ENCODE measurements at places on chromosomes 5 and 9. TPM values are rescaled to one million over a fixed set of nuclear protein-coding genes. Genes with fewer than 3 reads are reported as not detected.

GRCh38 chr5:149036168-149036567, 26.7 kb downstream of the SH3TC2 start:
- H3K27me3 ChIP-seq, result peaks cover 11% of the 10 kb centered on the region
- H3K27ac ChIP-seq, result no peak overlapping the region
- peaks cover 18% of the 10 kb centered on the region for H3K4me1 ChIP-seq
- H3K36me3 ChIP-seq, result no peaks in the 10 kb centered on the region
- no peak for DNase-seq

- no peaks in the 10 kb centered on the region for H3K4me1 ChIP-seq
- H3K27me3 ChIP-seq, result no peaks in the 10 kb centered on the region
- H3K36me3 ChIP-seq, result no peaks in the 10 kb centered on the region
- DNase-seq, result no peak
- no peak overlapping the region for H3K27ac ChIP-seq
Measured at GRCh38 chr5:178462076-178462475, 128.1 kb downstream of the COL23A1 start.

DNA sequence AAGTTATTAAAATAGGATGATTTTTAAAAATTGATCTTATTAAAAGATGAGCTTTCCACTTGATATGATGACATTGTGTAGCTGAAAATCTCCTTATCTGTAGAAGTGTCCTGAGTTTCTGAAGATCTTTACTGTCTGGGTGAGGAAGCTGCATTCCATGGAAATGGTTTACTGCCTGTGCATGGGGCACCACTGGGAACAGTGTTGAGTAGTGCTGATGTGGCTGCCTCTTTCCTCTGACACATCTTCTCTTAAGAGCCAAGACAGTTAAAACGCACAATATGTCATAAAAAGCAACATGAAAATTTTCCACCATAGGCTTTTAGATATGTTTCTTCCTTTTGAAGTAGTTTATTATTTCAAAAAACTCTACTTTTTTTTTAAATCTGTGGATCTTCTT, 24.6 kb downstream of the SECISBP2 start:
- H3K4me3 ChIP-seq, result no peak overlapping the region
- peaks cover 70% of the 10 kb centered on the region for H3K36me3 ChIP-seq
- DNase-seq, result no peak

DNA sequence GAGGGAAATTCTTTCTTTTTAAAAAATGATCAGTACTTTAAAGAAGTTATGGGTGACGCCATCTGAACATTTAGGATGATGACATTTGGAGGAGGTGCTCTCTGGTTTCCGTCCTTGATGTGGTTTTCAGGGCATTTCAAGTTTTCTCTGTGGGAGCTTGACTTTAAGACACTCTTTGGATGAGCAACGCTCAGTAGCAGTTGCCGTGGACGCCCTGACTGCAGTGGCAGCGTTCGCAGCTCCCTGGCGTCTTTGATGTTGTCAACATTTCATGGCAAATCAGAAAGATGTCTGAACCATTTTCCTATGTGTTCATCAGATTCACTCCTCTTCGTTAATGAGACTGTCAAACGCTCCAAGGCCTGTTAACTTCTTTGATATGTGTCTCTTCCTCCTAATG, 86.1 kb downstream of the ZNF354C start:
- H3K36me3 ChIP-seq, result peaks cover 6% of the 10 kb centered on the region
- H3K4me3 ChIP-seq, result no peak overlapping the region

The TAF1L gene
- 0.04 TPM for total RNA-seq

DNA sequence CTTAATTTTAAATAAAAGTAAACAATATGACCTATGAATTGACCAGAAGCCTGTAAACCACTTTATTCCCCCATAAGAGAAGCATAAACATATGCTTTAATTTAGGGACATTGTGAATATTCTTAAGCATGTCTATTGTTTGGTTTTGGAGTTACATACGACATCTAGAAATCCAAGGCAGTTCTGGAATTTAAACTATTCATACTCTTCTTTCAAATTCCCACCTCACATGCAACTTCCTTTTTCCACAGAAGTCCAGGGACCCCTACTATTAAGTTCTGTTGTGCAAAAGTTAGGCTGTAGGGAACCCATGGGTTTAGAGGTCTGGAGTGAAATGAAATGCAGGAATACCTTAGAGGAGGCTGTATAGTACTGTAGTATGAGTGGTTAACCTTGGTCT, 2.1 kb downstream of the RIC1 start:
- peaks cover 46% of the 10 kb centered on the region for H3K4me1 ChIP-seq
- H3K36me3 ChIP-seq, result peaks cover 28% of the 10 kb centered on the region
- DNase-seq, result no peak
- H3K27ac ChIP-seq, result no peak overlapping the region
- H3K4me3 ChIP-seq, result no peak overlapping the region
- H3K27me3 ChIP-seq, result no peaks in the 10 kb centered on the region

DNA sequence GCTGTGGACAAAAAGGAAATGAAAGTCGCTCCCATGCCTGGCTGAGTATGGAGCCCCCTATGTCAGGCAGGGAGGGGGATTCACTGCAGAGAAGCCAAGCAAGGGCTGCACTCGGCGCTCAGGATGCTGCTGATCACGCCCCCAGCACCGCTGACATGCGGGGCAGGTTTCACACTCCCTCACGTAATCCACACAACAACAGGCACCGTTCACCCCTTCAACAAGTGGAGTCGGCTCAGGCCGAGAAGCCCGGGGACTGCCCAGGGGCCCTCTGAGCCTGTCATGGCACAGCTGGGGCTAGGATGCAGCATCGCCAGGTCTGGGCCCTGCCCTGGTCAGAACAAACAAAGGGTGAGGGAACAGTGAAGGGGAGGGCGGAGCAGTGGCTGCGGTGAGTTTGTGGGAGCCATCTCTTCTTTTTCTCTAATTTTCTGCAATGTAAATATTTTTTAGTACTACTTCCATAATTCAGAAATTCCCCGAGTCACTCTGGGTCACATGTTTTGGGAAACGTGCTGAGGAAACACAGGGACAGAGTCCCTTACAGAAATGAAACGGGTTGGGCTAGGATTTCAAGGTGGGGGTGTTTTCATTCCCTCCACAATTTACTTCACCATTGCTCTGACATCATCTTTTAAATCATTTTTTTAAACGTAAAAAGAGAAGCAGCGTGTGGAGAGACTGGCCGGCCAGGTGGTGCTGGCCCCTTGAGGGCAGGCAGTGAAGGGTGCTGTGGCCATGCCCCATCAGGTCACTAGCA, 49.8 kb downstream of the PRRT1B start:
- H3K36me3 ChIP-seq, result peaks cover 3% of the 10 kb centered on the region
- no peak overlapping the region for H3K4me3 ChIP-seq
- peaks cover 18% of the 10 kb centered on the region for H3K4me1 ChIP-seq
- DNase-seq, result no peak
- H3K27ac ChIP-seq, result no peak overlapping the region

GRCh38 chr9:127991017-127991756, 10.4 kb upstream of the EEIG1 start:
- H3K36me3 ChIP-seq, result no peaks in the 10 kb centered on the region
- no peak overlapping the region for H3K27ac ChIP-seq
- H3K4me1 ChIP-seq, result peaks cover 25% of the 10 kb centered on the region
- no peaks in the 10 kb centered on the region for H3K27me3 ChIP-seq
- no peak for DNase-seq

The PCDHGB3 gene
- total RNA-seq, result not detected

DNA sequence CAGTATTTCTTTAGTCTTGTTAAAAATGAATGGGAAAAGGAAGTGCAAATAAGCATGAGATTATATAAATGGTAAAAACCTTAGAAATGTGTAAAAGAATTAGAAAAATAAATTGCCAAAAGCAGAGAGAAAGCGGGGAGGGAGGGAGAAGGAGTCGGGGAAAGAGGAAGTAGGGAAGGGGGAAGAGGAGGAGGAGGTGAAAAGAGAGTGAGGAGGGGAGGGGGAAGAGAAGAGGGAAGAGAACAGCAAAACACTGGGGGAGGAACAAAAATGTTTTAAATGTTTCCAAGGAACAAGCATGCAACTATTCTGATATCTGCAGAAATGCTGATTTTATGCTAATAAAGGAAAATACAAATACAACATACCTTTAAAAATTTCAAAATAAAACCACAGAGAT, 317.5 kb downstream of the PIK3R1 start:
- H3K27me3 ChIP-seq, result peaks cover 8% of the 10 kb centered on the region
- H3K36me3 ChIP-seq, result no peaks in the 10 kb centered on the region
- no peak overlapping the region for H3K27ac ChIP-seq
- H3K4me3 ChIP-seq, result no peak overlapping the region
- DNase-seq, result no peak
- H3K4me1 ChIP-seq, result peaks cover 3% of the 10 kb centered on the region

GRCh38 chr5:142197098-142197497, 88.5 kb downstream of the NDFIP1 start:
- no peak for DNase-seq
- H3K27ac ChIP-seq, result no peak overlapping the region
- no peaks in the 10 kb centered on the region for H3K27me3 ChIP-seq
- H3K36me3 ChIP-seq, result no peaks in the 10 kb centered on the region
- H3K4me1 ChIP-seq, result no peaks in the 10 kb centered on the region
- no peak overlapping the region for H3K4me3 ChIP-seq

GRCh38 chr9:19231126-19231903, 822 bp downstream of the DENND4C start:
- peaks cover 19% of the 10 kb centered on the region for H3K4me1 ChIP-seq
- H3K4me3 ChIP-seq, result no peak overlapping the region
- H3K27ac ChIP-seq, result no peak overlapping the region
- H3K27me3 ChIP-seq, result no peaks in the 10 kb centered on the region

GRCh38 chr5:14908172-14908571, 36.6 kb upstream of the ANKH start:
- no peak overlapping the region for H3K4me3 ChIP-seq
- peaks cover 3% of the 10 kb centered on the region for H3K27me3 ChIP-seq
- no peak overlapping the region for H3K27ac ChIP-seq

DNA sequence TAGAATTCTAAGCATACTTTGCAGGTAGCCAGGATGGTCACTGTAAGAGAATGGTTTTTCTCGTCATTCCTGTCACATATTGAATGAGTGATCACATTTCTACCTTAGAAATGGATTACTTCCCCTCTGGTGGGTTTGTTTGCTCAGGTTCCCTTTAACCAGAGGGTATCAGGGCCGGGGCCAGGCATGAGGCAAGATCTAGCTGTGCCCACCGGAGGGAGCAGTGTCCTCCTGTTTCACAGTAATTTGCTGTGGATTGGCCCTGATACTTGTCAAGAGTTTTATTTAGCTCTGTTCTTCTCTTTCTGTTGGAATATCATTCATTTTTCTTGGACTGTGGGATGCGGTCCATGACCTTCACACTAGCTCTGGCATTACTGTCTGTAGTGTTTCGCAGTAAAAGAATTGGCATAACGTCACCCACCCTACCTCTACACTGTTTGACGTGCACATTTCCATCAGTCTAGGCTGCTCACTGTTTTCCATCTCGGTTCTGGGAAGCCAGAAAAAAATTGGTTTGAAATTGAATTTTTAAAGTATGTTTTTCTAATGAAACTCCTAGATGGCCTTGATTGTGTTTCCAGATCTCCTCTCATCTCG, 42.4 kb upstream of the ZBED3 start:
- H3K27me3 ChIP-seq, result no peaks in the 10 kb centered on the region
- no peaks in the 10 kb centered on the region for H3K36me3 ChIP-seq

The GABRP gene
- not detected for total RNA-seq

DNA sequence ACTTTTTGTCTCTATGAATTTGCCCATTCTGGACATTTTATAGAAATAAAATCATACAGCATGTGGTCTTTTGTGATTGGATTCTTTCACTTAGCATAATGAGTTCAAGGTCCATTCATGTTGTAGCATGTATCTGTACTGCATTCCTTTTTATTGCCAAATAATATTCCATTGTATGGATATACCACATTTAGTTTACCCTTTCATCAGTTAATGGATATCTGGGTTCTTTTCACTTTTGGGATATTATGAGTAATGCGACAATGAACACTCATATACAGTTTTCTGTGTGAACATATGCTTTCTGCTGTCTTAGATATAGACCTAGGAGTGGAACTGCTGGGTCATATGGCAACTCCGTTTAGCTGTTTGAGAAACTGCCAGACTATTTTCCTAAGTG, 41.3 kb upstream of the MAST4 start:
- H3K4me3 ChIP-seq, result no peak overlapping the region
- H3K27me3 ChIP-seq, result peaks cover 4% of the 10 kb centered on the region
- DNase-seq, result no peak

GRCh38 chr5:4145511-4145910, 549.9 kb downstream of the IRX1 start:
- no peak overlapping the region for H3K4me3 ChIP-seq
- no peaks in the 10 kb centered on the region for H3K36me3 ChIP-seq
- DNase-seq, result no peak

DNA sequence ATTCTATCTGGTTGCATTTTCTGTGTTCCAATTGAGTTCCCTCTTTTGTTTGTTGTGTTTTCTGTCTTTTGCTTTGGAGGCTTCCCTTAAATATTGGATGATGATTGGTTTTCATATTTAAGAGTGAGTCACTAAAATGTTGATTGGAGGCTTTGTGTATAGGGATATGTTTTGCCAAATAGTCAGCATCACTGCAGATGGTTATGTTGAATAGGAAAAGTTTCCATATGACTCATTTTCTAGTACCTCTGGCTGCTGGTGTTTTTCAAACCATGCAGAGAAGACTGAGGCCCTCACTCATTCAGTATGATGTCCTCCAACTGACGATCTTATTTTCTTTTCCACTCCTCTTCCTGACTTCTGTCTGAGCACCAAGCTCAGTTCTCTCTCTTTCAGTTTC, 1290.0 kb downstream of the EFNA5 start:
- no peak overlapping the region for H3K27ac ChIP-seq
- no peaks in the 10 kb centered on the region for H3K4me1 ChIP-seq
- no peak for DNase-seq
- H3K4me3 ChIP-seq, result no peak overlapping the region

The IL4 gene
- not detected for total RNA-seq

DNA sequence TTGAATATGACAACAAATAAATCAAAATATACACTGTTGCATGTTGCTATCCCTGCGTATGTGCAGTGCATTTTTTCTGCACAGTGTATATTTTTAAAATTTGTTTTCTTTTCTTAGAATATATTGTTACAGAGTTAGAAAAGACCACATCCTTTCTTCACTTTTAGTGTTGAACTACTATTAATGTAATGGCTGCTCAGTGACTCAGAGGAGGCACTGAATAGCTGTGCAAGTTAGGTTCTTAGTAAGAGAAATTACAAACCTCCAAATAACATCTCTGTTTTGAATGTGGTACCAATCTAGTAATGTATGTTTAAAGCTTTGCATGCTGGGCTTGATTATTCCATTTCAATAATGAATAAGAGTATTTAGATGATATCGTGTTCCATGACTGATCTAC, 208.9 kb upstream of the PRR16 start:
- H3K27ac ChIP-seq, result no peak overlapping the region
- H3K27me3 ChIP-seq, result no peaks in the 10 kb centered on the region
- no peaks in the 10 kb centered on the region for H3K36me3 ChIP-seq
- H3K4me1 ChIP-seq, result no peaks in the 10 kb centered on the region
- no peak overlapping the region for H3K4me3 ChIP-seq

Measured in activated naive CD8-positive, alpha-beta T cell treated with anti-CD3 and anti-CD28 coated beads for 36 hours (primary cell).